HTR-8/SVneo (cell line): ENCODE measurements at places on chromosomes 2 and 18.

DNA sequence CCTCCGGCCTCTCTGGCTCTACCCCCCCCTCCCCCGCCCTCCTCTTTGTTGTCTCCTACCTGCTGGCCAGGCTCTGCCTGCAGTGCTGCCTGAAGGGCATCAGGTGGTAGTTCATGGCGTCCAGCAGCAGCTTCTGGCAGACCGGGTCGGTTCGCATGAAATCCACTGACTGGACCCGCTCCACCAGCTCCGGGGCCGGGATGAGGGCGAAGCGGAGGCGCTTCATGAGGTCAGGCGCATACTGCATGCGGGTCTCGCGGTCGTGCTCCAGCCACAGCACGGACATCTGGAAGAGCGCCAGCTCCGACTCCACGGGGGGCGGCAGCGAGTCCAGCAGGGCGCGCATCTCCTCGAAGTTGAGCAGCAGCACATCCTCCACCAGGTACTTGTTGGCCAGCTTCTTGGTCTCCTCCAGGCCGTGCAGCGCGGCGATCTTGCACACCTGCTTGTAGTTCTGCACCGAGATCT, 3.2 kb downstream of the KLHL14 start:
- DNase-seq, result no peak

GRCh38 chr2:153464395-153464794, 14.2 kb downstream of the RPRM start:
- no peak for DNase-seq

GRCh38 chr18:32763293-32763692, 9.5 kb downstream of the KLHL14 start:
- DNase-seq, result no peak

GRCh38 chr2:164609790-164610189, 11.5 kb downstream of the GRB14 start:
- DNase-seq, result no peak

- DNase-seq, result no peak
Observed at GRCh38 chr2:222736301-222736700, 64.8 kb downstream of the MOGAT1 start.

DNA sequence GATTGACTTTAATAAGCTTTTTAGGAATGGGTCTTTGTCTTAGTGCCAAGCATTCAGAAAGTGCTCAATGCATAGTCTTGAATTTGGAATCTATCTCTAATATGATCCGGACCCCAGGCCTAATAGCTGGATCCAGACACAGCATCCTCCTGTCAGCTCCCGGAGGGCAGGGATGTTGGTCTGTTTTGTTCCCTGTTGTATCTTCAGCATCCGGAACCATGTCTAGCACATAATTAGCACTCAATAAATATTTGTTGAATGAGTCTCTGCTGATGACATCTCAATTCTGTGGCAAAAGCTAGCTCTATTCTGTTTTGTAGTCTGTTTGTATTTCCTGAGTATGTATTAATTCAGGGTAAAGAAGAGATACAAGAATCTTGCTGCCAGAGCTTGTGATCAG, 169.1 kb downstream of the DCDC2C start:
- no peak for DNase-seq

- no peak for DNase-seq
Observed at GRCh38 chr2:82853299-82853698, 1605.8 kb downstream of the SUCLG1 start.

DNA sequence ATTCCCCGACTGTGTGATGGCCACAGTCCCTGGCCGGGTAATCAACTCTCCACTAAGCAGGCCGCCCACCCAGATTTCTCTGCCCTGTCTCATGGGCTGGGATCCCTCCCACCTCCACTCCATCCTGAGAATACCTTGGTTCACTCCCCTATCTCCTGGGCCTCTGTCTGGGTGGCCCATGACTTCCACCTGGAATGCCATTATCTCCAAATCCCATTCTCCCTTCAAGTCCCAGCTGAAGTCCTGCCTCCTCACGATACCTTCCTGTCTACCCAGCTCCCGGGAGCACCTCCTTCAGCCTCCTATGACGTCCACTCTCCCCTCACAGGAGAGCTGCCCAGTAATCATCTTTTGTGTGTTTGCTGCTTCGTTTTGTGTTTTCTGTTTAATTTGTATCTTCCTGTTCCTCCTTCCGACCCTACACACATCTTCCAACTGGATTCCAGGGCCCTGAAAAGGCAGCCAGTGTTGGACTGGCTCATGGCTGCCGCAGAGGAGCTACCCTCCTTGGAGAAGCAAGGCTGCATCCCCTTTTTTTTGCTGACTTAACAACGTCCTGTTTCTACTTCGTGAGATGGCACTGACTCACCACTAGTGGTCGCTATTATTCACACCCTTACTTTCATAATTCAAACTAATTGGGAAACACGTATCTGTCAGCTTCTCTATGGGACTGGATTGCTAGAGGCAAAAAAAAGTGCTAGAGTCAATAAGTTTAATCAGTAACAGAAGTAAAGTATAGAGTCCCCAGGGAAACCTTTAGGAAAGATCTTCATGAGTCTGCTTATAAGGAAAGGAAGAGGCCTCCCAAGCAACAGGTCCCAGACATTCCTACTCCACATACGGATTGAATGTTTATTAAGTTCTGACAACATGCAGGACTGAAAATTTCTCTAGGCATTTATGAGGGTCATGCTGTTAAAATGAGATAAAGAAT, 171.9 kb upstream of the GATA6 start:
- peak; percentile 64 for DNase-seq

DNA sequence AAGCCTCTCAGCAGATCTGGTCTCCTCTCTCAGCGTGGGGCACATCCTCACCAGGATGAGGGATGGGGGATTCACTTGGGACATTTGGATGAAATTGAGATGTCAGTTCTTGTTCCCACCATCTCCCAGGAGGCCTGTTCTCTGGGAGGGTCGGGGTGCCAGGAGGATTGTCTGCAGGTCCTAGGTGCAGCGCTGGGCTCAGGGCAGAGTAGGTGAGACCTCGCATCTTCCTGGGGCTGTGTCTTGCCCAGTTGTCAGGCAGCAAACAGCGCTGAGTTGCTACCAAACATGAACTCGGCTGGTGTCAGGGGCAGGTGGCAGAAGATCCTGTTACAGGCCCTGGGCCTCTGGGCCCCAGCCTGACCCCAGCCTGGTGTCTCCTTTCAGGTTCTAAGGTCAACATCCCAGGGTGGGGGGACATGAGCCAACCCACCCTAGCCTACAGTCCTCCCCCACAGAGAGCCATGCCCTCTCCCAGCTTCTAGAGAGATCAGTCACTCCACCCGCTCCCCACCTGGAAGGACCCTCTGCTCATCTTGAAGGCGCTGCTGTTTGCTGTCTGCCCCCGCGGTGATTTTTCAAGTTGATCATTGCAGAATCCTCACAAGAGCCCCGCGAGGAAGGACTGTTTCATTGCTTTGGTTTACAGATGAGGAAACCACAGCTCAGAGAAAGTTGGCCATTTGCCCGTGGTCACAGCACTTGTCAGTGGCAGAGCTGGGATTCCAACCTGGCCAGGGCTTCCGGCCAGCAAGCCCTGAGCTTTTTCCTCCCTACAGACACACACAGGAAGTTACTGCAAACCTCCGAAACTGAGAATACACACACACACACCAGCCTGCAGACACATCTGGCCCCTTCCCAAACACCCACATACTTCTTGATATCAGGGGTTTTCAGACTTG, 83.9 kb downstream of the STPG4 start:
- no peak for DNase-seq

DNA sequence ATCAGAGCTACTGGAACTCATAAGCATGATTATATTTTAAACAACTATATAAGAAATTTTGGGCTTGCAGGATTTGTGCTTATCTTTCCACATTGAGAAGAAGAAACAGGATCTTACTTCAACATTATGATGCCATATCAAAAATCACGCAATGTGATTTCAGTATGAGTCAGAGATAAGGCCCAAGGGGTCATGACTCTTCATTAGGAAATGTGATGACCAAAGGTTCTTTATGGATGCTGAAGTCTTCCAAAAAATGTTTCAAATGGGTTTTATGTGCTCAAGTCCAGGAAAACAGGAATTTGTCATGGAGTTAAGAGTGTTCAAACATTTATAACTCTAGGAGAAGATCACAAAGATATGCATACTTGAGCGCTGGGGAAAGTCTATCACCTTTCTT, 7.8 kb upstream of the SERPINB2 start:
- DNase-seq, result no peak

- DNase-seq, result no peak
Observed at GRCh38 chr2:112794131-112794733, 9.9 kb upstream of the IL1A start.

GRCh38 chr18:38956068-38956467, 1390.5 kb upstream of the CELF4 start:
- no peak for DNase-seq

DNA sequence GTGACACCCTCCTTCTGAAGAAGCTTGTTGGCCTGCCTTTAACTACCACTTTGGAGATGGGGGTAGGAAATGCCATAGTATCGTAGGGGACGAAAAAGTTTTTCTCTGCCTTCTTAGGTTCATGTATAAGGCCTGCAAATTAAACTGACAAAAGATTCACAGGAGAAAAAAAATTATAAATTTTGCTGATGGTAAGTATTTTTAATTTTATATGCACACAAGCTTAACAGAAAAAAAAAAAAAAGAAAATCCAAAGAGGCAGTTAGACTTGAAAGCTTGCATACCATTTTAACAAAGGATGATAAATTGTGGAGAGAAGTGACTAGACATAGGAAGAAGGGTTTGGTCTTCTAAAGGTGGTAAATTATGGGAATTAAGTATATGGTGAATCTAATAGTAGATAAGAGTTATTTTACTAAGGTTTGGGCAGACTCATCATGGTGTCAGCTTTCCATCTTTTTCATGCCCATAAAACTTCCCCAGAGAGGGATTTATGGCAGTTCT, 62.5 kb upstream of the B3GNT2 start:
- no peak for DNase-seq

GRCh38 chr2:63696496-63696895, 107.7 kb downstream of the MDH1 start:
- no peak for DNase-seq

GRCh38 chr2:3585261-3586109, 9.4 kb upstream of the COLEC11 start:
- DNase-seq, result no peak

DNA sequence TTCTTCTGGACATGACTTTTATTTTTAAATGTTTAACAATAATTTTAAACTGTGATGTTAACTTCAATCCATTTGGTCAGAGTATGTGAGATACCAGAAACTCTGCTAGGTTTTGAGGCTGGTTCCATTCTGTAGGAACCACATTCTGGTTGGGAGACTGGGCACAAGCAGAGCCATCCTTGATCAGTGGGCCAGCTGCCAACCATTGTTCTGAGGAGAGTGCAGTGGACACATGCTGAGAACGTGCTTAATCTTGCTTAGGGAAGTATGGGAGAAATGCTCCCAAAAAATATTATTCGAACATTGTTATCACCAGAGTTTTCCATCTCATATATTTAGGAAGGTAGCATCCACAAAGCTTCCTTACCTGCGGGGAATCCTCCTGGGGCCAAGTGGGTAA, 155.8 kb downstream of the RTN4 start:
- no peak for DNase-seq

DNA sequence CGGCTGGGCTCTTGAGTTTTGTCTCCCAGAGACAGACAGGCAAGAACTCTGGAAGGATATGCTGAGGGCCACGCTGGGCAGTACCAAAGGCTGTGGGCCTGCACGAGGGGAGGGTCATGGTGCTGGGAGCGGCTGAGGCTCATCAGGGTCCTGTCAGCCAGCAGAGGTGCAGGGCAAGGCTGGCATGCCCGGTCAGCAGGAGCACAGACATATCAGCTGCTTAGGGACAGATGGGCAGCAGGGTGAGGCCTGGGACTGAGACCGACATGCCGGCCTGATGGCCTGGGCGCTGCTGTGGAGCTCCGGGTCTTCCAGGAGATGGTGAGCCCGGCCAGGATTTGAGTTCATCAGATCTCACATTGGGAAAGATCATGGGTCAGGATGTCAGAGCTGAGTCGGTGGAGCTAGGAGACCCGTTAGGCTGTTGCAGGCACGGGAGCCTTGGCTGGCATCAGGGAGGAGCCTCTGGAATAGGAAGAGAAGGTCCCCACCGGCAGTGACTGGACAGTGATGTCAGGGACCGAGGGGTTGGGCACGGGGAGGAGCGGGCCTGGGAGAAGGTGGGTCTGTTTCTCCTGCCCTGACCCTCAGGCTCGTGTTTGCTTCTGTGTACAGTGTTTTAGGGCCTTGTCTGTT, 18.8 kb downstream of the CNDP2 start:
- DNase-seq, result no peak
